Cortex of kidney (tissue), 1 donor: ENCODE measurements at places on chromosomes 5 and 9.

- no peak for DNase-seq
These were observed 35.2 kb downstream of the MARVELD2 start for GRCh38 chr5:69450116-69450515.

DNA sequence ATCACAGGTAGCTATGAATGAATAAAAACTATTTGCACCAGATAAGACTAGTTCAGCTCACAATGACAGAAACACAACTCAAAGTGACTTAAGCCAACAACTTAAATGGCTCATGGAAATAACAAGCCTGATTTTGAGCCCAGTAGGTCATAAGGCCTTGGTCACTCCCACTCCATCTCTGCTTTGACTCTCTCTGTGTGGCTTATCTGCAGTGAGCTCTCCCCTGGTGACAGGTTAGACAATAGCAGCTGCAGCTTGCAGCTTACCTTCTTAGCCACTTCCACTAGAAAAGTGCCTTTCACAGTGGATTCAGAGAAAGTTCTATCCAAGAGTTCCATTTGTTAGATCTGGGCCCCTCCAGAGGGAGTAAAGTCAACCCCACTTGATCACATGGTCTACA lies 315.7 kb downstream of the RAB3C start:
- no peak for DNase-seq

- DNase-seq, result no peak
These were observed 203.9 kb upstream of the OR13F1 start for GRCh38 chr9:104300124-104300523.

- no peak for DNase-seq
These were observed 24.9 kb upstream of the ADRA1B start for GRCh38 chr5:159891371-159891770.
